Amniotic epithelial cell (primary cell): ENCODE measurements at places on chromosomes 11 and 22.

- peak; percentile 59 for DNase-seq
Observed at GRCh38 chr11:106644824-106645223, 373.5 kb downstream of the GUCY1A2 start.

DNA sequence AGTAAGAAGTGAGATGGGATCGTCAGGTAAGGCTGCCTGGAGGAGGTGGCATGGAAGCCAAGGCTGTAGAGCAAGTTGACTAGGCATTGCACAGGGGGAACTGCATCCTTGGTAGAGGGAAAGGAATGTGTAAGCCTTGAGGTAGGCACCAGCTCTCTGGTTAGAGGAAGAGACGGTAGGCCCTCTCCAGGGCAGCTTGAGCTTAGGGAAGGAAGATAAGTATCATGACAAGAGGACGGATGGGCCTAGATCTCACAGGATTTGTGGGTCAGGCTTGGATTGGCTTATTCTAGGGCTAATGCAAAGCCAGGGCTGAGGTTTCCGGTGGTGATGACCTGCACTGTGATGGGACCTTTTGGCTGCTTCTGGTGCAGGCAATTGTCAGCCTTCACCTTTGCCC is 1035.8 kb downstream of the TBC1D22A start:
- no peak for DNase-seq

DNA sequence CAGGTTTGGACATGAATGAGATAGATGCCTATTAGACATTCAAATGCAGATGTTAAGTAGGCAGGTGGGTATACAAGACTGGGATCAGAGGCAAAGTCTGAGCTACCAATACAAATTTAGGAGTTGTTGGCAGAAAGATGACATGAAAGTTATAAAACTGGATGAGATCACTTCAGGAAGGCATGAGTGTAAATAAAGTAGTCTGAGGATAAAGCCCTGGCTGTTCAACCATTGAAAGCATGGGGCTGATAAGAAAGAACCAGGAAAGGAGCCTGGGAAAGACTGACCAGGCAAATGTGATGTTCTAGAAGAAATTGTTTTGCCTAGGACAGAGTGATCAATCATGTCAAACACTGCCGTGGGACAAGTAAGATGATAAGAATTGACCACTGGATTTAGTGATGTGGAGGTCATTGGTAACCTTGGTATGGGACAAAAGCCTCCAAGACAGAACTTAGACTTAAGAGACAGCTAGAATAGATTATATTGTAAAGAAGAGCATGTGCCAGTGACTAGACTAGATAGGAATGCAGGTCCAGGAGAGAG is 98.5 kb downstream of the EHF start:
- peak; percentile 84 for DNase-seq

- DNase-seq = peak; percentile 1
Observed at GRCh38 chr11:116576526-116576925, 196.3 kb downstream of the BUD13 start.

DNA sequence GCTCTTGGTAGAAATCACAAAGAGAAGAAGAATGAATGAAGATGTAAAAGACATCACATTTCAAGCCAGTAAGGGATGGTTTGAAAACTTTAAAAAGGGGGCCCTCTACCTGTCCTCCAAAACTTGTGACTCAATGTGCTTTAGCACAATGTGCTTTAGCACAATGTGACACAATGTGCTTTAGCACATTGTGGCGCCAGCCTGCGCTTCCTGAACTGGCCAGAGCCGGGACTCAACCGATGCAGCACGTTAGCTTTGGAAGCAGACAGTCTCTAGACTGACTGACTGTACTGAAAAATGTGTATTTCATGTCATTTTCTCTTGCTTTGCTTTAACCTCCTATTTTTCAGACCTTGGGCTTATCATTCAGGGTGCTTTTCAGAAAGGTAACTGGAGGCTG is 63.5 kb downstream of the FAM83F start:
- no peak for DNase-seq

GRCh38 chr11:18282626-18283025 is 16.6 kb downstream of the SAA1 start:
- no peak for DNase-seq

DNA sequence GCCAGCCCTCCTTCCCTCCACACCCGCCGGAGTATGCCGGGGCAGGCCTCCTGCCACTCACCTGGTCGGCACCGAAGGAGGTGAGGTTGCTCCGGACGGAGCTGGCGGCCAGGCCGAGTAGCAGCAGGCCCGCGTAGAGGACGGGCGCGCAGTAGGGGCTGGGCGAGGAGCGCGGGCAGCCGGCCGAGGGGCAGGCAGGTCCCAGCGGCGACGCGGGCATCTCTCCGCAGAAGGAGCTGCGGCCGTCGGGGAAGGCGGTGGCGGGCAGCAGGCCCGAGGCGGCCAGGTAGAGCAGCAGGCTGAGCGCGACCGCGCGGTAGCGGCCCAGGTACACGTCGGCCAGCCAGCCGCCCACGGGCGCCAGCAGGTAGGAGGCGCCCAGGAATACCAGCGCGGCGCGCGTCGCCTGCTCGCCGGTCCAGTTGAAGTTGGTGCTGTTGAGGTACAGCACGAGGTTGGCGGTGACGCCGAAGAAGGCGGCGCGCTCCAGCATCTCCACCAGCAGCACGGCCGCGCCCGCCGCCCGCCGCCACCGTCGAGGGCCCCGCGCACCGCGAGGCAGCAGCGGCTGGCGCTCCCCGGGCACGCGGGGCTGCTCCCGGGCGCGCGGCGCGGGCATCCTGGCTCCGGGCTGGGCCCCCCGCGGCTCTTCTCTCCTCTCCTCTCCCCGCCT is 907 bp downstream of the SLC15A3 start:
- DNase-seq = no peak

- peak; percentile 3 for DNase-seq
Observed at GRCh38 chr11:2563213-2564007, 118.6 kb downstream of the KCNQ1 start.

DNA sequence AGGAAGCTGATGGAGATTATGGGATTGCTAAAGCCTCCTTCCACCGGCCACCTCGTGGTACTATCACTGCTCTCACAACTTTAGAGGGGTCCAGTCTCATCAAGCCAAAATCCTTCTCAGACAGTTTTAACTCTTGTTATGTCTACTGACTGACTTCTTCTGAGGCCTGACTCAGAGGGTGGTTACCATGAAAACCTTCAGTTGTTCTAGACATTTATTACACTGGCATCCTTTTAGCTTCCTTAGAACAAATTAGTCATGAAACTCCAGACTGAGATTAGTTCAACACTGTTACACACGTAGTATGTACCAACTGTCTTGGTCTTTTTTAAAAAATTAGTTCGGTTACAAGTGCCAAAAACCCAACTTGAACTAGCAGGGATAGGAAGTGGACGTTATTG is 7.5 kb downstream of the DIXDC1 start:
- DNase-seq = peak; percentile 97

- DNase-seq = peak; percentile 49
Observed at GRCh38 chr11:30346068-30346688, 23.3 kb downstream of the ARL14EP start.

DNA sequence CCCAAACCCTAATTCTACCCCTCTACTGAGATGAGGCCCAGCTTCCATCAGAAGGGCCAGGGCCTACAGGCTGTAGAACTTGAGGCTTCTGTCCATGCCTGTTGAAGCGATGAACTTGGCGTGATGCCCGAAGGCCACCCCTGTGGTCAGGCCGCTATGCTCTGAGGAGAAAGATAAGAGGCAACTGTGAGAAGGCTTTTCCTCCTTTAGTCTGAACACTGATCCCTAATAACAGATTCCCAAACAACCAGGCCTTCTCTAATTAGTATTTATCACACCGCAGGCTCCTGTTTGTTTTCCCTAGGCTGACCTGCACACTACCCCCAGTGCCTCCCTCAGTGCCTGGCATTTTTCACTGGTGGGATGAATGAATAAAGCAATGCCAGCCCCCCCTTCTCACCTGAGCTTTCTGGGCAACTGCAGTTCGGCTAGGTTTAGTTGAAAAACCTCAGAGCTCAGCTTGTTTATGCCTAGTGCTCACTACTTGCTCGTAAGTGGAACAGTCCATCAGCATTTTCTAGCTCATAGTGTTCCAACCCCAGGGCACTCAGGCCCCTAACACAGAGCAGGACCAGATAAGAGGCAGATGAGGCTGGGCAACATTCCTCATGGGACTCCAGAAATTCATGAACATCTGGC is 15.2 kb downstream of the PRPF19 start:
- DNase-seq = peak; percentile 82

GRCh38 chr11:134658481-134659225 is 246.6 kb upstream of the B3GAT1 start:
- DNase-seq = no peak

DNA sequence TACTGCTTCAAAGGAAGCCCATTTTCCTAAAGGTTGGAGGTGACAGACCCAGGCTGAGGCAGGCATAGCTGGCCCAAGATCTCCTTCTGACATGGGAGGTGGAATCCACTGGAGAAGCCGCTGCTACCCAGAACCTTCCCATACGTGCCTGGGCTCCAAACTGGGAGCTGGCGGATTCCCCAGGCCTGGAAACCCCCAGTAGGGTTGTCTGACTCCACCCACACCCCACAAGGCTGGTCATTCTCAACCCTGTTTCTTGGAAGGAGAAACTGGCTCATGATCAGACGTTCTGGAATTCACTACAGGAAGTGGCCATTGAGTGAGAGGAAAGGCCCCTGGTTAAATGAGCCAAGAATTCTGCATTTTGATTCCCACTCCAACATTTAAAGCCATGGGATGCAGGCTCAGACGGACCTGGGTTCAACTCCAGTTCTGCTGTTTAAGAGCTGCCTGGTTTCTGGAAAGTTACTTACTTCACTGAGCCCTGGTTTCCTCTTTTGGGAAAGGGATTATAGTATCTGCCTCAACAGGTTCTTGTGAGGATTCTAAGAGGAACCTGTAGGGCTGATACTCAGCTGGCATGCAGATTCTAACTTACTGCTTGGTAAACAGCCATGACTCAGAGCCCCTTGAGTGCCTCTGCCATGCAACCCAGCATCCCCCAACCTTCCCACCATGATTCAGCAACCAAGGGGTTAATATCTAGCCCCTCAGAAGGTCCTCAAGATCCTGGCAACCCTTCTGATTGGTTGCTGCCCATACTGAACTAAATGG is 19.4 kb upstream of the TSKU start:
- peak; percentile 79 for DNase-seq

- peak; percentile 70 for DNase-seq
Observed at GRCh38 chr11:8092587-8093424, 11.8 kb downstream of the TUB start.

DNA sequence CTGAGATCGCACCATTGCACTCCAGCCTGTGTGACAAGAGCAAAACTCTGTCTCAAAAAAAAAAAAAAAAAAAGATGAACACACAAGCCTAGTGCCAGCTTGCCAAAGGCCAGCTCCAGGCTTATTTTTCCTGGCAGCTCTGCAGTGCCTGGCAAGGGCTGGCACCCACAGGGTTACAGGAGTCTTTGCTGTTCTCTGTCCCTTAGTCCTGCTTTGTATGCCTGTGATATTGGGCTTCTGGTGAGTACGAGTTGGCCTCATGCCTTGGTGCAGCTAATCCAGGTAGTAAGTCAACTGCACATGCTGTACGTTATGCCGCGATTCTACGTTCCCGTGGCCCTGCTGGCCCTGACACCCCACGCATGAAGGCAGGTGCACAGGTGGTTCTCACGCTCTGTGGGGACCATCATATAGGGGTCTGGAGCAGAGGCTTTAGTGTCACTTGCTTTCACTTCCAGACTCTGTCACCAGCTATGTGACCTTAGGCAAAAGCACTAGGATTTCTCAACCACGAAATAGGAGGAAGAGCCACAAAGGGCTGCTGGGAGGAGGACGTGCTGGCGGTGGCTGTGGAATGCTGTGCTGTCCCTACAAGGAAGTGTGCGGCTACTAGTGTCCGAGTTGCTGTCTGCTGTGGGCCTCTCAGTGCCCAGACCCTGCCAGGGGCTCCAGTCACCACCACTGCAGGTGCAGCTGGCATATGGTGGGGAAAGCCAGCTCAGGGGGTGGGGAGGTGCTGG is 21.4 kb upstream of the RASL10A start:
- no peak for DNase-seq

- peak; percentile 9 for DNase-seq
Observed at GRCh38 chr11:33449798-33450197, 192.6 kb downstream of the HIPK3 start.

- no peak for DNase-seq
Observed at GRCh38 chr22:45008186-45008681, 1.6 kb downstream of the PHF21B start.

- DNase-seq = no peak
Observed at GRCh38 chr11:104763930-104764709, 134.1 kb downstream of the CASP12 start.

DNA sequence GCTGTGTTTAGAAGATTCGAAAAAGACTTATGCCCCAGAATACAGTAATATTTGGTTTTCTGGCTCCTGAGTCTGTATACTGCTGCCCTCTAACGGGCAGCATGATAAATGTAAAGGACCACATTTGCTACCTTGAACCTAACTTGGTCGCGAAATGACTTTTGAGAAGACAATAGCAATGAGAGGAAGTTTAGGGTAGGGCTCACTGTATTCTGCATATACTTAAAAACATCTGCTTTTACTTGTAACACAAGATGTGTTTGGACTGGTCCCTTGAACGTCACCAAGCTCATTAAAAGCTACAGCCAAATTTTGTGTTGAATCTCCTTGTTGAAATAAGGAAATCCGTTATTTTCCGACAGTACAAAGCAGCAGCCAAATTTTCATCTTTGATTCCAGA is 309.1 kb downstream of the SWAP70 start:
- peak; percentile 50 for DNase-seq

DNA sequence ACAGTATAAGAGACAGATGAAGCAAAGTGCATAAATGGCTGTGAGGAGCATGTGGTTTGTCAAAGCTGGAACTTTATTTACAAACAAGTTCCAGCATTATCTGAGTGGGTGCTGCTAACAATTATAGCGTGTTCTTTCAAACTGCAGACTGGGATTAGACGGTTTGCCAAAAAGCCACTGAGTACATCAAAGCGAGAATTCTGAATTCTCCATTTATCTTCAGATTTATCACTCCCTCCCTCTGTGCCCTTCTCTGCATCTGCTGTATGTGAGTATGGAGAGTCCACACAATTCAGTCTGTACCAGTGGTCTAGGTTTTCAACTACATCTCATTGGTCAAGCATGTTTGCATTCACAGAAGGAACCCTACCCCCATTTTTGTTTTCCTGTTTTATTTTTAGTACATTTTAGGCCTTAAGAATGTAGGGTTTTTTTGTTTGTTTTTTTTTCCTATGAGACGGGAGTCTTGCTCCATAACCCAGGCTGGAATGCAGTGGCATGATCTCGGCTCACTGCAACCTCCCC is 18.1 kb upstream of the INCENP start:
- peak; percentile 69 for DNase-seq

DNA sequence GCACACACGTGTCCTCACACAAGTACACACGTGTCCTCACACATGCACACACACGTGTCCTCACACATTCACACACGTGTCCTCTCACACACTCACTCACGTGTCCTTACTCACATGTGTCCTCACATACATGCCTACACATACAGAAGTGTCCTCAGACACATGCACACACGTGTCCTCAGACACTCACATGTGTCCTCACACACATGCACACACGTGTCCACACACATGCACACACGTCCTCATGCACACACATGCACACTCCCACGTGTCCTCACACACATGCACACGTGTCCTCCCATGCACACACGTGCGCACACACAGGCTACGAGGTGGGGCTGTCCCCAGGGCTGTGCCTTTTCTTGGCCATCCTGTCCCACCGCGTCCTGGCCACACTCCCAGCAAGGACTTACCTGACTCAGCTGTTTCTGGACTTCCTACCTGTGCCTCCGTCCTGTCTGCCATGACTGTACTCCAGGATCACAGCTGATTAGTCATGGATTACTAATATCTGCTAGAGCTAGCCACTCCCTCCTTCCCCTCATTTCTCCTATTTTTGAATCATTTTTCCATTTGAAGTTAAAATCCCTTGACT is 990.2 kb downstream of the BRD1 start:
- DNase-seq = no peak

GRCh38 chr22:49163258-49163959 is 664.3 kb downstream of the BRD1 start:
- DNase-seq = no peak
